Stimulated activated CD8-positive, alpha-beta memory T cell treated with anti-CD3 and anti-CD28 coated beads, Interleukin-15, amount 100 ng/mL, for 4 hours (primary cell): ENCODE measurements at places on chromosomes 7 and 10.

DNA sequence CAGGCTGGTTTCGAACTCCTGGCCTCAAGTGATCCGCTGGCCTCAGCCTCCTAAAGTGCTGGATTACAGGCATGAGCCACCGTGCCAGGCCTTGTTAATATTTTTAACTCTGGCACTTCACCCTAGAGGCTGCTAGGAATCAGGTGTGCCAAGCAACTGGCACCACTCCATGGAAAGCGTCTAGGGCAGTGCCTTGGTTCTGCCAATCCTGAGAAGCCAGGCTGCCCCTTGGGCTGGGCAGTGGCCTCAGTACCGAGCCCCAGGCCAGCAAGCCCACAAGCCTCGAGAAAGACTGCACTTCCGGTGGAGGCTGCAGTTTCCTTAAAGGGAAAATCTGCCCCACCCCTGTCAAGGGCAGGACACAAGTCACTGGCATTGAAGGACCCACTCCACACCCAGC is 11.3 kb downstream of the ALKBH4 start:
- no peak for DNase-seq

- DNase-seq: no peak
Measured at GRCh38 chr7:105438847-105439173, 50.1 kb upstream of the SRPK2 start.

DNA sequence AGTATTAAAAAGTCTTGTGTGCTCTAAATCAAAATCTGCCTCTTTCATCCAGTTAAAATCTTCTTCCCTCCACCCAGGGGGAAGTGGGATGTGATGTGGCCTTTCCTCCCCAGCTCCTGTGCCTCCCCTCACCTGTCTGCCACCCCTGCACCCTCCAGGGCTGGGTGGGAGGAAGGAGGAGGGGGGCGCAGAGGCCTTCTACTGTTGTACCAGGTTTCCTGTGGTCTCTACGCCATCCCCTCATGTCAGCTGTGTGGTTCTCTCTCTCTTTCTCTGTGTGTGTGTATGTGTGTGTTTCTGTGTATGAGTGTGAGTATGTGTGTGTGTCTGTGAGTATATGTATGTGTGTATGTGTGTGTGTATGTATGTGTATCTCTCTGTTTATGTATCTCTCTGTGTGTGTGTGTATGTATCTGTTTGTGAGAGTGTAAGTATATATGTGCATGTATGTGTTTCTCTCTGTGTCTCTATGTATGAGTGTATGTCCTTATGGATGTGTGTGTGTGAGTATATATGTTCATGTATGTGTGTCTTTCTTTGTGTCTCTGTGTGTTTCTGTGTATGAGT is 45.5 kb upstream of the C10orf71 start:
- no peak for DNase-seq

GRCh38 chr10:6349846-6350535 is 147.3 kb downstream of the PFKFB3 start:
- no peak for DNase-seq

- no peak for DNase-seq
Measured at GRCh38 chr10:97445357-97445721, 467 bp downstream of the EXOSC1 start.

DNA sequence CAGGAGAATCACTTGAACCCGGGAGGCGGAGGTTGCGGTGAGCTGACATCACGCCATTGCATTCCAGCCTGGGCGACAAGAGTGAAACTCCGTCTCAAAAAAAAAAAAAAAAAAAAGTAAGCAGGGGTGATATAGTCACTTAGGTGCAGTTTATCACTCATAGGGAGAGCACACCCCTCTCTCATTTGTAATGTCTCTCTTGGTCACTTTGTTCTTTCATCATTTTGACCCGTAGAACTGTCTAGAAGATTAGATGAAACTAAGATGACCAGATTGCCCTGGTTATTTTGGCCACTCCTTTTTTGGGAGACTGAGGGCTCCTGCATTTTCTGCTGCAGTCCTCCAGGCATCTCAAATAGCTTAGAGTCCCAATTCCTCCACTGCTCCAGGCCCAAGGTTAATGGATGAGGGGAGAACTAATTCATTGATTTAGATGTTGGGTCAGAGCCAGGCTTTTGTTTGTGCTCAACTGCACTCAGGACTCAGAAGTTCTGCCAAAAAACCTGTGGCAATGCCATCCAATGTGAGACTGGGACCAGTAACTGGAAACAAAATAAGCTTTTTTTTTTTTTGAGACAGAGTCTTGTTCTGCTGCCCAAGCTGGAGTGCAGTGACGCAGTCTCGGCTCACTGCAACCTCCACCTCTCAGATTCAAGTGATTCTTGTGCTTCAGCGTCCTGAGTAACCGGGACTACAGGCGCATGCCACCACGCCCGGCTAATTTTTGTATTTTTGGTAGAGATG is 50.0 kb upstream of the CAMK1D start:
- no peak for DNase-seq

DNA sequence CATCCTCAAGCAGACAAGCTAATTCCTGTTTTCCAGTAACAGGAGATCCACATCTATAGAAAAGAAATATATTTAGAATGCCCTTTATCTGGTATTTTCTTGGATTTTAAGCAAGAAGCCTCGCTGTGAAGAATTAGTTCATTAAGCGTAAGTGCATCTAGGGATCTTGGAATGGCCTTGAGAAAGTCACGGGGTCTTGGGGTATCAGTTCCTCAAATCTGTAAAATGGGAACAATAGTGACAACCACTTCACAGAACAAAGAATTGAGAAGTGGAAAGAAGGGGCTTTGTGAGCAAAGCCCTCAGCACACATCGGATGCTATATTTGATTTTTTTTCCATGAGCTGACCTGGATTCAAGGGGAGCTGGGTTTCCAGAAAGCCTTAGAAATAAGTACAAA is 32.3 kb upstream of the WDFY4 start:
- no peak for DNase-seq

DNA sequence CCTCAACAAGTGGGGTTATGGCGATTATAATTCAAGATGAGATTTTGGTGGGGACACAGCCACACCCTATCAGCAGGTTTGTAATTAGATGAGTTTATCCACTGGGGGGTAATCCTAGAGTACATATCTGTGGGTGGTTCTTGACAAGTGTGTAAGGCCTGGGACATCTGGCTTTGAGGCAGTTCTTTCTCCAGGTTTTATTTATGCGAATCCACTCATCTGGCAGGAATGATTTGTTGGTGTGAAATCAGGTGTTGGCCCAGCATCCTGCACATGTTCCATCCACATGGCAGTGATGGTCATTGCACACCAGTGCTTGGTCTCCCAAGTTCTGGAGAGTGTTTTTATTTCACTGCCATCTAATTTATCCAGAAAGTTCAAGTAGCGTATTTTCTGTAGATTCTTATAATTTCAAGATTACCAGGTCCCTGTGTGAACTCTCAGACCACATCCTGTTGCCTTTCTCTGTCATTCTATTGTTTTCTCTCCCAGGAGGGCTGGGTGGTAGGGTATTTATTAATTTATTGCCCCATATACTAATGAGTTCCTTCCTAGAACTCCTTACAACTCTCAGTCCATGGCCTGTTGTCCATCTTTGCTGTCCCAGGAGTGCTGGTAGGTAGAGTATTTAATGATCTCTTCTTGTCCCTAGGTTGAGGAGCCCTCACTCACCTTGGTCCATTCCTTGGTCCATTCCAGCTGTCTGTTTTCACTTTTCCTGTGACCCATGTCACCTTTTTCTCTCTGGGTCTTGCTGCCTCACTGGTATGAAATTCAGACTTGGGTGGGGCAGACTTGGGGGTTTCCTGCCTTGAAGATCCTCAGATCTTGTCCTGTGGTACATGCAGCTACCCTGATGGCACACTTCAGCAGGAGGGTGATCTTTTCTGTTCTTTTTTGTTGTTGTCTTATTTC is 10.4 kb downstream of the RALA start:
- no peak for DNase-seq

DNA sequence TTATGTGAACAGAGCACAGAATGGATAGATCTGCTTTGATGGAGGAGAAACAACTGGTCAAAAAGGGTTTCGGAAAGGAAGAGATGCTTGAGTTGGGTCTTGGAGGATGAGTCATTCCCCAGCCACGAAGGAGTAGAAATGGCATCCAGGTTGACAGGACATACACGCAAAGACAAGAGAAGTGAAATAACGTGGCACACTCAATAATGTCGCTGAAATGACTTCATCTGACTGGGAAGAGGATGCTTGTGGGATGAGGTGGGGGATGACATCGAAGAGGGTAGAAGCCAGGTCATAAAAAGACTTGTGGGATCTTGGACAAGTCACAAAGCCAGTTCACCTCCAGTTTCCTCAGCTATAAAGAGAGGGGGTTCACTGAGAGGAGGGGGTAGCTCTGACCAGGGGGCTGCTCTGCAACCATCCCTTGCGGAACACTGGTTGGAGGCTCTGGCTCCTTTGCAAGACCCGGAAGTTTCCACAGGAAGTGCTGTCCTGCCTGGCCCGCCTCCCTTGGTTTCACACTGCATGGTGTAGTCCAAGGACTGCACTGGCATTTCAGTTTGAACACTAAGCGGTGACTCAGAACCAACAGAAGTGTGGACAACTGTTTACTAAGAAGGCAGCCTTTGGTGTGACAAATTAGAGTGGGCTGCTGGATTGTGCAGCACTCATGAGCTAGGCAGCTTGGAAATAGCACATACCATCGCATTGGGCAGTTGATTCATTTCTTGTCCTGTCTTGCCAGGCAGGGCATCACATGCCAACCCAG is 189.9 kb upstream of the ADO start:
- no peak for DNase-seq

DNA sequence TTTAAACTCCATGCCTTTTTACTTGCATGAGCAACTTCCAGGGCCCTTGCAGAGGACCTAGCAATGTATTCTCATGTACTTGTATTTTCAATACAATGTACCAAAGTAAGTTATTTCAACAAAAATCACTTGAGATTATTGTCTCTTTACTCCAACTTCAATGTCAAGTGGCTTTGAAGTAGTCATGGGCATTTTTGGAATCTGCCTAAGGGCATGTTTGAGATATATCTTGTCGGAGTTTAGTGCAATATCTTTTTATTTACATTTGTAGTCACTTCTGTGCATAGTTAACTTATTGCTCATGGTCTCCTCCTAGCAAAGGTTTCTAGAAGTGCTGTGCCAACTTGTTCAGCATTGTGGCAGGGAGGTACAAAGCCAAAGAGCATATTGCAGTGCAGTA is 508.7 kb upstream of the SEMA3D start:
- no peak for DNase-seq

DNA sequence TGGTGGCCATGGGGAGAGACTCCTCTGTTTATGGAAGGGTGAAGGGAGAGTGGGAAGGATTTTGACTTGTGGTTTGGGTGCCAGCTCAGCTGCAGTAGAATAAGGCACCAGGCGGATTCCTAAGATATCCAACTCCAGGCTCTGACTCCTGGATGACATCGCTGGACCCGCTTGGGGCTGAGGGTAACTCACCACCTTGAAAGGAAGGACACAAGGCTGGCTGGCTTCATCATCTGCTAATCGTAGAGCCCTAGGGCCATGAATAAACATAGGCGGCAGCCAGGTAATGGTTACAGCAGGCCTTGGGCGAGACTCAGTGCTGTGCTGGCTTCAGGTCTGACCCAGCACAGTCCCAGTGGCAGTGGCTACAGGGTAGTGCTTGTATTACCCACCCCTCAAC is 16.7 kb upstream of the LIPK start:
- no peak for DNase-seq

DNA sequence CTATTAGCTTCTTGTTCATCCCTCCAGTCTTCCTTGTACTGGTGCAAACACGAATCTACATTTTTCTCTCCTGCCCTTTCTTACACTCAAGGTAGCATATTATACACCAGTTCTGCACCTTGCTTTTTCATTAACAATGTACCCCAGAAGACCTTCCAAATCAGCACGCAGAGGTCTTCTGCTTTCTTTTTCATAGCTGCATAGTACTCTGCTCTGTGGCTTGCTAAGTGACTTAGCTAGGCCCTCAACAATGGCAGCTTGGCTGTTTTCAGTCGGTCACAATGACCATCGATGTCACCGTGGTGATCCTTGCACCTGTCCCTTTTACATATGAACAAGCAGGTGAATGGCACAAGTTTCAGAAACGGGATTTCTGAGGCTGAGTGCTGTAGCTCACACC is 5.1 kb upstream of the MAFK start:
- no peak for DNase-seq

DNA sequence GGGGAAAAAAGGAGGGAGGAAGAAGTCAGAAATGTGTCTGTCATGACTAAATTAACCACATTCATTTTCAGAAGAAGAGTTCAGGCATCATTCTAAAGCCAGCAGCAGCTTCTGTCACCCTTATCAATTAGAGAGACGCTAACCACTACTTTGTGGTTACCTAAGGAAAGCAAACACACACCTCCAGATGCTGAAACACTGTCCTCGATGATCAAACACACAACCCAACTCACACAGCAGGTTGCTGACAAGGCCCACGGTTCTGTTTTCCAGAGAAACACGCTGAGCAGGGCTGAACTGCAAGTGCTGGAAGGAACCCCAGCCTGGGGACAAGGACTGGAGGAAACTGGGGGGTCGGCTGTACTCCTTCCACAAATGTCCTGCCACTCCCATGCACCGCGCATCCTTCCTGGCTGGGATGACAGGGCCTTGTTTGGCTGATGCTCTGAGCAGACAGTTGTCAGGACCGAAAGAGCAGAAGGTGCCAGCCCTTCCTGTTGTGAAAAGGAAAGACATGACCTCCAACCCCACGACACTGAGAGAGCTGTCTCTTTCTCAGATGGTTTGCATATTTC is 36.6 kb downstream of the PRKCQ start:
- no peak for DNase-seq

GRCh38 chr10:102400076-102400475 is 4.6 kb downstream of the NFKB2 start:
- no peak for DNase-seq

GRCh38 chr7:67554986-67555385 is 558.4 kb downstream of the TYW1 start:
- no peak for DNase-seq

GRCh38 chr10:121591186-121591585 is 7.1 kb downstream of the FGFR2 start:
- DNase-seq: no peak

DNA sequence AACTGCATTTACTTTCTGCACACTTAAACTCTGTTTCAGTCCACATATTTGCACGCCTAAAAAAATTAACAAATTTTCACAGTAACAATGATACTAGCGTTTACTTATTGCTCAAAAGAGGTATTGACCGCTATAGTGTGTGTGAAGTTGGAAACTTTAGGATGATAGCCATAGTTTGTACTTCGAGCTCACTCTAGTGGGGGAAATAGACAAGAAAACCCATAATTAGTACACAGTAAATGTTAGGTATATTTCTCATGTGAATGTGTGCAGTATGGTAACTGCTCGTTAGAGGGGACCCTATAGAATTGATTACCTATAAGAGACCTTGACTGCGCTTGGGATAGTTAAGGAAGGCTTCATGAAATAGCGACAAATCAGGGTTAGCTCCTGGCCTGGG is 238.4 kb downstream of the AUTS2 start:
- DNase-seq: no peak

DNA sequence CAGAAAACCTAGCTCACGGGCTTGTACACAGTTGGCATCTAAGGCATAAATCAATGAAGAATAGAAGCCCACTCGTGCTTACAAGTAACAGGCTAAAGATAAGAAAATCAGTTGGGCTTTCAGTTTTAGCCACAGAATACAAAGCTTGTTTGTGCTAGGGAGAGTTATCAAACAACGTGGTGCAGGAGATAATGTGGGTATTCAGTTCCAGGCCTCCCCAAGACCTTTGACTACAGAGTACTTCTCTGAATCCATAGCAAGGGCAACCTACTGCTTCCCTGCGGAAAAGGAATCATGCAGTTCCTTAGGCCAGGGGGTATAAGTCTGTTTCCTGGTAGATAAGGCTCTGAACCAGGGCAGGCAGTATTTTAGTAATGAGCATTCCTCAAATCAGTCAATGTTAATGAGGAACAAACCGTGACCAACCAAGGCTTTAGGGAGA is 219.5 kb upstream of the CSTF2T start:
- no peak for DNase-seq
